Neural crest cell (in vitro differentiated cells): ENCODE measurements at places on chromosomes 12 and 14. TPM values are rescaled to one million over a fixed set of nuclear protein-coding genes. Genes with fewer than 3 reads are reported as not detected.

DNA sequence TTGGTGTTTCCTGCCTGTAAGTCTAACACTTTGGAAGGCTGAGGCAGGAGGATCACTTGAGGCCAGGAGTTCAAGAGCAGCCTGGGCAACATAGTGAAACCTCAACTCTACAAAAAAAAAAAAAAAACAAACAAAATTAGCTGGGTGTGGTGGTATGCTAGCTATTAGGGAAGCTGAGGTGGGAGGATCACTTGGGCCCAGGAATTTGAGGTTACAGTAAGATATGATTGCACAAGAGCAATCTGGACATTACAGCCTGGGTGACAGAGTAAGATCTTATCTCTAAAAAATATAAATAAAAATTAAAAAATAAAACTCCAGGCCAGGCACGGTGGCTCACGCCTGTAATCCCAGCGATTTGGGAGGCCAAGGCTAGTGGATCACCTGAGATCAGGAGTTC is 39.8 kb upstream of the CMKLR1 start:
- no peak for DNase-seq

BCAT1 gene
- 199 TPM in 2 replicates for total RNA-seq

- peak; percentile 48 for DNase-seq
Measured at GRCh38 chr14:64337888-64338615, 43.9 kb upstream of the ESR2 start.

DNA sequence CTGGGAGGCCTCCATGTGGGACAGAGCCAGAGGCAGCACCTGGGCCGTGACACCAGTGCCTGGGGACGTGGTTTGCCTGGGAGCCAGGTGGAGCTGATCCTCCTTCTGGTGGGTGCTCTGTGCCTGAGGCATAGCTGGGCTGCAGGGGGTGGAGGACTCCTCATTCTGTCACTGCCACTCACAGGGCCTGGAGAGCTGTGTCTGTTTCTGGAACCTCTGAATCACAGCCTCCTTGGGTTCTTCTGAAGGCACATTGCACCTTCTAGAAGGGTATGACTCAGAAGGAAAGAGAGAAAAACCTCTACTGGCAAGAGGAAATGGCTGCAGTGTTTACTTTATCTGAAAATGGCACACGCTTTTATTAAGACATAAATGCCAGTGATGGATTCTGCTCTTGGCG is 659.8 kb downstream of the VRK1 start:
- no peak for DNase-seq

DNA sequence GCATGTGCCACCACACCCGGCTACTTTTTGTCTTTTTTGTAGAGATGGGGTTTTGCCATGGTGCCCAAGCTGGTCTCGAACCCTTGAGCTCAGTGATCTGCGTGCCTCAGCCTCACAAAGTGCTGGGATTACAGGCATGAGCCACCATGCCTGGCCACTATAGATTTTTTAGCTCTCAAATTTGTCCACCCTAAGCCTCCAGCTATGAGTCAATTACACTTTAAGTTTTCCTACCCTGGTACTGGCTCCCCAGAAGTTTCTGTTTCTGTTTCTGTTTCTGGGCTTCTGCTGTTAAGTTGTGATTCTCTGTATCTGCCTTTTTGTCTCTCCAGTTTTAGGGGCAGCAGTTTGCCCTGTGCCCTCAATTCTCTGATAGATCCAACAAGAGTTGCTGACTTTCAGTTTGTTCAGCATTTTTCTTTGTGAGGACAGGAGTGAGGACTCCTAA is 4.4 kb upstream of the TINF2 start:
- DNase-seq, result no peak

- DNase-seq, result no peak
Measured at GRCh38 chr12:54393743-54394142, 9.2 kb upstream of the ZNF385A start.

CBLN3 gene
- 0.86 and 1.0 TPM in 2 replicates for total RNA-seq

DNA sequence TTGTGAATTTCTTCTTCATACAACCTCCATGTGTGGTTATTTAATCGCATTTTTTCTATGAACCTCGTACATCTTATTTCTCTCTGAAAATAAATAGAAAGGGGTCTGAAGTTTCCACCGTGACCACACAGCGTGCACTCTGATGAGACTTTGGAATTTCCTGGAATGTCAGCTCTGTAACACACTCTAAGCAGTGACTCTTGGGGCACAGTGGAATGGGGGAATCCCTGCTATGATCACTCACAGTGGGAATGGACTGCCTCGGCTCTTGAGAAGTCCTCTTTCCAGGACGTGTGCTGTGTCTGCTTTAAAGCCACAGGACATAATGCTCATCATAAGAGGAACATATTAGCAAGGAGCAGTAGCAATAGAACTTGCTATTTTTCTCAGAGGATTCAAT is 416.2 kb downstream of the EGLN3 start:
- DNase-seq, result no peak

- DNase-seq, result no peak
Measured at GRCh38 chr12:79512068-79512467, 178.7 kb downstream of the PAWR start.

- no peak for DNase-seq
Measured at GRCh38 chr12:94172973-94173372, 24.6 kb downstream of the PLXNC1 start.

DNA sequence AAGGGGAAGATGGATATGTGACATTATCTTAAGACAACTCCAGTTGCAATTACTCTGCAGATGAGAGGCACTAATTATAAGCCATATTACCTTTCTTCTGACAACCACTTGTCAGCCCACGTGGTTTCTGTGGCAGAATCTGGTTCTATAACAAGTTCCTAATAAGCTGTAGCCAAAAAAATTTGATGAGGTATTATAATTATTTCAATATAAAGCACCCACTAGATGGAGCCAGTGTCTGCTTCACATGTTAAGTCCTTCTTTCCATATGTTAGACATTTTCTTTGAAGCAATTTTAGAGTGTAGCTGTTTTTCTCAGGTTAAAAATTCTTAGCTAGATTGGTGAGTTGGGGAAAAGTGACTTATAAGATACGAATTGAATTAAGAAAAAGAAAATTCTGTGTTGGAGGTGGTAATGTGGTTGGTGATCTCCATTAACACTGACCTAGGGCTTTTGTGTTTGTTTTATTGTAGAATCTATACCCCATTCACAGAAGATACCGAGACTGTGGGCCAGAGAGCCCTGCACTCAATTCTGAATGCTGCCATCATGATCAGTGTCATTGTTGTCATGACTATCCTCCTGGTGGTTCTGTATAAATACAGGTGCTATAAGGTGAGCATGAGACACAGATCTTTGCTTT is 36.9 kb downstream of the PSEN1 start:
- DNase-seq, result no peak
